ENCODE measurements at places on chromosomes 4 and X.

DNA sequence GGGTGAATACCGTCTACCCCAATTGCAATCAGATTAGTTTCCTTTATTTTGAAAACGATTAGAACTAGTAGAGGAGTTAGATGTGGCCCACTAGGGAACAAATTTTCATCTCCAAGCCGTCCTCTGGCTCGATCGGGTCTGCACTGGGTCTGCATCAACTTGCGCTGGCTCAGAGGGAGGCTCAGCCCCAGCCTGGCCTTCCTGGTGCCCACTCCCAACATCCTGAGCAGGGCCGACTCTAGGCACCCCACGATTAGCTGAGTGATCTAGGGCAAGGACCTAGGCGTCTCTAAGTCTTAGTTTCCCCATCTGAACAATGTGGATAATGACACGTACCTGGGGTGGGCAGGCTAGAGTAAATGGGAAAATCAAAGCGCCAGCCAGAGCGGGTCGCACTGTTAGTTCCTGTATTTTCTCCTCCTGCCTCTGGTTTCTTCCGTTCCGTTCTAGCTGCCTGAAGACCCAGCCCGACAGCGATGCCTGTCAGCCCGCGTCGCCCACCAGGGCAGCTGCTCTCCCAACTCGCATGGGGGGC lies 7.7 kb upstream of the HAND2 start:
- no peak for DNase-seq

DNA sequence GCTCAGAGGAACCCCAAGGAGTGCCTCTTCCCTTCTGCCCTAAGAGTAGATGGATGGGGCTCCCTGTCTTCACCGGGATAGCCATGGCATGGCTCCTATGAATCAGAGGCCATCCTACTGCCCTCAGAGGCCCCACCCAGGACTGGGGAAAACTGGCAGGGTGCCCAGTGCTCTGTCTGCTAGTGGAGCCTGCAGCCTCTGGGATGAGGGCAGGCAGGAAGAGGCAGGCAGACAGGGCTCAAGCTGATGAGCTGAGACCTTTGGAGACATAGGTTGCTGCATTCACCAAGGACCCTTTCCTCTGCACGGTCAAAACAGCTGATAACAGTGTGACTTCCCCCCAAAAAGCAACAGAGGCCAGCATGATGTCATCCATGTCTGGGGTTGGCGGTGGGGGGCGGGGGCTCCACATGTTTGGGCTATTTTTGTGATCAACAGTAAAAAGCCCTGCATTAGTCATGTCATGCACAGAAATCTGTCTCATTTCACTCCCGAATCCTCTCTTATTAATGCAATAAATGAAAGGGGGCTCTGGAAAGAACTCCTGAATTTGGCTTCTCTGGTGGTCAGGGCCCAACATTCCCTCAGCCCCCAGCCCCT lies 207.6 kb upstream of the MAMLD1 start:
- DNase-seq: no peak

- DNase-seq: no peak
Observed at GRCh38 chrX:78330540-78330939, 3.1 kb upstream of the CYSLTR1 start.

GRCh38 chr4:153748378-153748777 lies 11.4 kb downstream of the RNF175 start:
- DNase-seq: no peak

GRCh38 chr4:186781032-186781917 lies 57.6 kb upstream of the FAT1 start:
- DNase-seq: no peak

- no peak for DNase-seq
Observed at GRCh38 chrX:40189637-40190036, 91.9 kb upstream of the BCOR start.

DNA sequence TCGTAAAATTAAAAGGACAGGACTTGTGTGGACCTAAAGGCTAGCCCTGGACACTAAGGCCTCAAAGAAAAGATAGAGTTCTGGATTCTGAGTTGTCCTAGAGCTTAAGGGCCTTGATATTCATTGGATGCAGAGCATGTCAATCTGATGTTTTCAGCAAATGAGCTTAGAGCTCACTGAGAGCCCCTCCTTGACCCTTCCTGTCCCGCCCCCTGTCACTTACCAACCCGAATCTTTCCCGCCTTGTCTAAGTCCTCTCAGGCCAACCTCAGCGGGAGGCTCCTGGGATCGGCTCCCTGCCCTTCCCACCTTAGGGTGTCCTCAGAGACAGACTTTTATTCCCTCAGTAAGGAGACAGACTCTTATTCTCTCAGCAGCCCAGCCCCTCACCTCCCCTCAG lies at the start of gene CT47C1:
CT47C1 (plus strand) TSS at position 250 of the 400 bp plus-strand sequence. CDS start 233 bp downstream, outside the sequence.
- no peak for DNase-seq

DNA sequence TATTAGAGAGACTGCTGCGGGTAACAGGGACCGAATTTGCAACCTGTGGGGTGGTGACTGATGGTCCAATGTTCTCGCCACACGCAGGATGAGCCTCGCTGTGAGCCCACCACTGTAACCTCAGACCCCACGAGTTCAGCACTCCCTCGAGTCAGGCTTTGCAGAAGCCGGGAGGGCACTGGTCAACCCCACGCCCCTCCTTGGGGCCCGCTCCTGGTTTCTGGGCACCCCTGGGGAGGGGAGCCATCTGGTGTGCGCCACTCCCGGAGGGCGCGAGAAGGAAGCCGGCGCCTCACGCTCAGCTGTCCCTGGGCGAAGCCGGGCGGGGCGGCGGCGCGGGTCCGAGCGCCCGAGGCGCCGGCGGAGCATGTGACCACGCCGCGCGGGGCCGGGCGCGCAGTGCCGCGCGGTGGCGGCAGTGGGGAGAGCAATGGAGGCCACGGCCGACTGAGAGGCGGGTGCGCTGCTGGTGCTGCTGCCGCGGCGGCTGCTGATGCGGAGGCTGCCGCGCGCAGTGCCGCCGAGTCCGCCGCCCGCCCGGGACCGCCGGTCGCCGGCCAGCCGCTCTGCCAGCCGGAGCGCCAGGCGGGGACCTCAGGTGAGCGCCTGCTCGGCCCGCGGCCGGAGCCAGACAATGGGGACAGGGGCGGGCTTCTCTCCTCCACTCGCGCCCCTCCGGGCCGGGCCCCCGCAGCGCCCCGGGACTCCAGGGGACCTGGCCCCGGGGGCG lies 100.1 kb downstream of the CEP135 start:
- peak; percentile 92 for DNase-seq

DNA sequence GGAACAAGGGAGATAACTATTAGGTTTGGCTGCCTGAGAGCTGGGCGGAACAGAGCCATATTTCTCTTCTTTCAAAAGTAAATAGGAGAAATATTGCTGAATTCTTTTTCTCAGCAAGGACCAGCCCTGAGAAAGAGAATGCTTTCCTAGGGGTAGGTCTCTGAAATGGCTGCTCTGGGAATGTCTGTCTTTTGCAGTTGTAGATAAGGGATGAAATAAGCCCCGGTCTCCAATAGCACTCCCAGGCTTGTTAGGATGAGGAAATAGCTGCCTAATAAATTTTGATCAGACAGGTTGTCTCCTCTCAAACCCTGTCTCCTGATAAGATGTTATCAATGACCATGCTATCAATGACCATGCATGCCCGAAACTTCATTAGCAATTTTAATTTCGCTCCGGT lies 207.8 kb upstream of the KIT start:
- no peak for DNase-seq

- no peak for DNase-seq
Observed at GRCh38 chr4:79528241-79528706, 120.2 kb upstream of the GK2 start.

- DNase-seq: no peak
Observed at GRCh38 chr4:81352446-81352835, 119.3 kb downstream of the RASGEF1B start.

- peak; percentile 94 for DNase-seq
Observed at GRCh38 chr4:174828845-174829701, at the start of gene GLRA3. Gene GLRA3, minus strand, starts transcription at chr4:174829247. Its CDS starts 436 bp downstream, at chr4:174828811.

DNA sequence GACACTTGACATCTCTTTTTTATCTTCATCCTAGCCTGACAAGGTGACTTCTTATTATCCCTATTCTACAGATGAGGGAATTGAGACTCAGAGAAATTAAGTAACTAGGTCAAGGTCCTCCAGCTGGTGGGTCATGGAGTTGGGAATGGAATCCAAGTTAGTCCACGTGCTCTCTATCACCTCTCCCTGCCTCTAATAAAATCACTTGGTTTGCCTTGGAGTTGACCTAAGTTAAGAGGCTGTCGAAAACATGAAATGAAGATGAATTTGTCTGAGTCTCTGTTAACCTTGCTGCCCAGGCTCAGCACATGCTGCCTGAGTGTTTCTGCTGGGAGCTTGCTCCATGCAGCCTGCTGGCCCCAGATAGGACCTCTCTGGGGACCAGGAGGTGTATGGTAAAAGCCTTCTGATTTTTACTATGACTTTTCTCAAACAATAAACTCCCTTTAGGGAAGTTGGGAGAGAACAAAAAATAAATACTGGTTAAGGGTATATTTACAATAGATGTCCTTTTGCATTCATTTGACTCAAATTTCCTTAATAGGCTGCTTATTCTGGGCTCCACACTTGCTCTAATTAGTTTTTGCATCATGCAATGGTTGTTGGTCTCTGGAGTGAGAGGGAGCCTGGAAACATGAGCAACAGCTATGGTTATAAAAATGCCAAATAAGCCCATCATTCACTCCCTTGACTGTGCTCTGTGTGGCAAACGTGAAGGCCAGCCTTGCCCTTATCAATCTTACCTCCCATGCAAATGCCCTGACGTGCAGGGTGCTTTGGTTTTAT lies 61.6 kb upstream of the DHX15 start:
- DNase-seq: no peak

DNA sequence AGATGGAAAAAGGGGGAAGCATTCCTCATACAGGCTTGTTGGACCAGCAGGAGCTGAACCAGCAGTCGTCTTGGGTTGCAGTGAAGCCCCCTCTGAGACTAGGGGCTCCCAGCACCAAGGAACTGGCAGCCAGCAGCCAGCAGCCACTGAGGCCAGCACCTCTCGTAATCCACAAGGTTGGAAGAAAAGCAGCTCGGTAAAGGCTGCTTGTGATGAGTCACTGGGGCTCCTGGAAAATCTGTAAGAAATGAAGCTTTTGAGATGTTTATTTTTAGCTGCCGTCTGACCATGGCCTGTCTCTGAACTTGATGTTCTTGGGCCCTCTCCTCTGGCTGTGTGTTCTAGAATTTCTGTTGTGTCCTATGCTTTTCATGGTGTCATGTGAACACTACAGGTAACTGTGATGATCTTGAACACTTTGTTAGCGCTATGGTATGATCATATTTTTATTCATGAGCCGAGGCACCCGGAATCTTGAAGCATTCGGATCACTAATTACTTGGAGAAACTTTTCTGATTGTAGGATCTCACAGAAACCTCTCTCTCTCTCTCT lies 18.6 kb downstream of the CLCN4 start:
- no peak for DNase-seq

GRCh38 chrX:111411557-111411956 lies 435 bp downstream of the DCX start:
- no peak for DNase-seq

GRCh38 chrX:117407449-117408150 lies 709.0 kb downstream of the KLHL13 start:
- DNase-seq: no peak

DNA sequence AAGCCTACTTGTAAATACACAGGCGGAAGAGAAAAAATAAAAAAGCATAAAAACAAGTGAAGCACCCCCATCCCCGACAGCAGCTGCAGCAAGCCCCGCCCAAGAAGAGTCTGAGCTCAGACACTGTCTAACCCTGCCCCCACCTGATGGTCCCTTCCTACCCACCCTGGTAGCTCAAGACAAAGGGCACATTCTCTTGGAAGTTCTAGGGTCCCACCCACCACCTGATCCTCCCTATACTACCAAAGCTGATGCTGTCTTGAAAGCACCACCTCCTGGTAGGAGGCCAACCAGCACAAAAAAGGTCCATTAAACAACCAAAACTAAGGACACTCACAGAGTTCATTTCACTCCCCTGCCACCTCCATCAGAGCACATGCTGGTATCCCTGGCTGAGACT lies 308.2 kb downstream of the KLHL13 start:
- DNase-seq: no peak

DNA sequence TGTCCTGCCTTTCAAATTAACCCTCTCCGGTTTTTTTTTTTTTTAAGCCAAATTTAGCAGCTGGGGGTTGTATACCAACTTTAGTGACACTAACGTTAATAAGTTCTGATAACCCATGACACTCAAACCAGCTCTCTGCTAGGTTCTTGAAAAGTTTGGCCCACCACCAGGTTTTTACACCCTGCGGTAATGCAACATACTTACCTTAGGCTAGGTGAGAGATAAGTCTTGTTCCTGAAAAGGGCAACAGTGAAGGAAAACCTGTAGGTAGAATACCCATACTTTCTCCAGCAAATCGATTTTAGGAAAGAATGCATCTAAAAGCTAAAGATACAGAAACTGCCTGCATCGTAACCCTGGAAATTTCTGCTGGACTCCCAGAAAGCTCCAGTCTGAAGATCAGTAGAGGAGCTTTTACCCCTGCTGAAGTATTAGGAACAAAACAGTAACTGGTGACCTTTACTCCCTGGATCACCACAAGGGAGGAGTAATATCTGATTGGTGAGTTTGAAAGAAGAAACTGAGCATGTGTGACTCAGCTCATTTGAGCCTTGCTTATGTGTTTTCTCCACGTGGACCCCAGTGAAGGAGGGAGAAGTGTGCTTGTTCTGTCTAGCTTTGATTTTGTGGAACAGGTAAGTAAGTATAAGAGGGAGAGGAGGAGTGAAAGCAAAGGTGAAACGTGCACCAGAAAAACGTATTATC lies 34.4 kb upstream of the COX18 start:
- DNase-seq: no peak

DNA sequence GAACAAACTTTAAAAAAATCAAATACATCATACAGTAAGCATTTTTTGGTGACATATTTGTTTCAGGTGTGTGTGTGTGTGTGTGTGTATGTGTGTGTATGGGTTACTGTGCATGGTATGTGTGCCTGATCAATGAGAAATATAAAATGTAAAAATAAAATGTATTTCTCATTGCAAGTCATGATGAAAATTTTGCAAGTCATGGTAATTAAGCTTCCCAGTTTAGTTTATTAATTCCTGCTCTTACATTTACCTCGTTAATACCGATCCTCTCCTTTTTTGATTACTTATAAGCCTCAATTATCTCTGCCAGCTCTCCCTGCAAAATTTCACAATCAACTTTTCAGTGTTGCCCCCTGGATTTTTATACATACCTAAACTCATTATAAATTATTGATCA lies 114.6 kb upstream of the ADGRL3 start:
- DNase-seq: no peak

DNA sequence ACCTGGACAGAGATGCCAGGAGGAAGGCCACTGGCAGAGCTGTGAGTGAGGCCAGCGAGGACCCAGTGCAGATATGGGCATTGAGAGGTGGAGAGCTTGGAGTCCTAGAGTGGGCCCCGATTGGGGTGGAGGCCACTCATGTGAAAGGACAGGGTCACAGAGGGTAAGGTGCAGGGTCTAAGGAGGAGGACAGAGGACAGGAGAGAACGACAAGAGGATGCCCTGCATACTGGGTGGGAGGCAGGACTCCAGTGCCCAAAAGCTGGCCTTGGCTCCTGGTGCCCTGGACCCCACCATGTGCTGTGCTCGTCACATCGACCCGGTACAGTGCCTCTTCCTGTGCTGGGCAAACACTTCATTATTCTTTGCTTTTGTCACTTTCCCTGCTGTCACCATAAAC lies 66.7 kb downstream of the NAT8L start:
- no peak for DNase-seq

GRCh38 chr4:18479825-18480224 lies 458.3 kb upstream of the LCORL start:
- no peak for DNase-seq
